ENCODE measurements at places on chromosomes 5 and 9.

DNA sequence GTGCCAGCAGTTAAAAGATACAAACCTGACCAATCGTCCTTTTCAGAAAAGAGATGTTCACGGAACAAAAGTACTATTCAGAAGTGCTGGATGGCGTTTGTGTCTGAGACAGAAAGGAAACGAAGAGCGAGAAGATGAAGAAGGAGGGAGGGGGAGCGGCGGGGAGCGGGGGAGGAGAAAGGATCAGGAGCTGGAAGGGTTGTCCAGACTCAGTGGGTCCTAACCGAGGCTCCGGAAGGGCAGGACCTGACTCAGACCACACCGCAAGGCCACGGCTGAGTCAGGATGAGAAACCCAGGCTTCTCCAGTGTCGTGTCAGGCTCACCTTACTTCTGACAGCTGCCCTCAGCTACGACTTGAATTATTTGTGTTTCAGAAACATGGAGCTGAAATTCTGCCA is 46.2 kb downstream of the PAX5 start:
- no peak for DNase-seq

- DNase-seq: no peak
Observed at GRCh38 chr9:9100070-9100469, 1300.5 kb upstream of the DMAC1 start.

DNA sequence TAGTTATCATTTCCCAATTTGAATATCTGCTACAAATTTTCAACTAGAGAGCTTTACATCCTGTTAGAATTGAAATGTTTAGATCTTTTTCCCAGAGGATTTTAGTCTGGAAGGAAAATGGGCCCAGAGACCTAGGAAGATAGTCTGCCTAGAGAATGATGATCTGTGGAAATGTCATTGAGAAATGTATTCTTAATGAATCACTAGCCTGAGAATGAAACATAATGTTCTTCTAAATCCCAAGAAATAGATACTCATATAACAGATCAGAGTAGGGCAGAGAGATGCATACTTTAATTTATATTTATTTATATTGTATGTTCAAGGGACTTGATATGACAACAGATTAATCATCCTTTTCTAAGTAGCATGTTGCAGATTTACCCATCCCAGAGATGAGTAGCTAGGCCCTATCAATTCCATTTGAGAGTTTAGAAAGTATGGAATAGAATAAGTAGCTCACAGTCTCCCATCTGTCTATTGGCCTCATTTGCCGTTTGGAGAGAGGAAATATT is 25.1 kb upstream of the SLC44A1 start:
- no peak for DNase-seq

DNA sequence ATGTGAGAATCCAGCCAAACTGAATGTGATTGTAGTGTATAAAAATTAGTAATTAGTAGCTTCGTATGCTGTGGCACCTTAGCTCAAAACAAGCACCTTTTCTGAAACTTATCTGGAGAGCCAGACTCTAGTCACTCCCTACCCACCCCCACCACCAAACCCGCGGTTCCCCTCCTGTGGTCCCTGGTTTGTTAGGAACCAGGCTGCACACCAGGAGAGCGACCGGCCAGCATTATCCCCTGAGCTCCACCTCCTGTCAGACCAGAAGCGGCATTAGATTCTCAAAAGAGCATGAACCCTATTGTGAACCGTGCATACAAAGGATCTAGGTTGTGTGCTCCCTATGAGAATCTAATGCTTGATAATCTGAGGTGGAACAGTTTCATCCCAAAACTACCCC is 498.6 kb downstream of the CHSY3 start:
- no peak for DNase-seq

GRCh38 chr5:90915393-90915792 is 356.8 kb downstream of the ADGRV1 start:
- DNase-seq: no peak

DNA sequence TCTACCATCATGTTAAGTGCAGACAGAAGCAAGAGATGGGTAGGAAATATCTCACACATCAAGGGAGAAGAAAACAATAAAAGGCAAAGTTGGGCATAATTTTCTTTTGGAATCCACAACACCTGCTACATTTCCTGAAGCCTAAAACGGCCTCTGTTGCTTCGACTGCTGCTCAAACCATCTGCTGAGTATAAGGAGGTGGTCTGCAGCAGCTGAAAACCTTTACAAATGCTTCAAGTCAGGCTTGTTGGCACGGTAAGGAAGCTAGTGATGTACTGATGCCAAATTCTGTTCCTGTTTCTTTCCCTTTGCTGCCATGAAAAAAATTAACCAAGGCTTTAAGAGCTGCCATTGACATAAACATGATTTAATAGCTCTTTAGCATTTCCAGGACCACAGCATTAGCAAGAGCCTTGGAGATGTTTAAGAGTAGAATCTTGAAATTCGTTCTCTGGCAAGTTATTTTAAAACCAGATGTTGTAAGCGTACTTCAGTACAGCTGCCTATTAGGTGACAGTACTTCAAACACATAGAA is 75.6 kb downstream of the DMRTA1 start:
- DNase-seq: no peak
